Eye (tissue), 1 donor: ENCODE measurements at places on chromosomes 1 and 21.

- DNase-seq: no peak
Observed at GRCh38 chr1:243568793-243569192, 281.2 kb downstream of the AKT3 start.

- DNase-seq: no peak
Observed at GRCh38 chr1:83637009-83637408, 361.9 kb downstream of the TTLL7 start.

GRCh38 chr1:168567007-168567406 is 9.4 kb upstream of the XCL1 start:
- DNase-seq: no peak

DNA sequence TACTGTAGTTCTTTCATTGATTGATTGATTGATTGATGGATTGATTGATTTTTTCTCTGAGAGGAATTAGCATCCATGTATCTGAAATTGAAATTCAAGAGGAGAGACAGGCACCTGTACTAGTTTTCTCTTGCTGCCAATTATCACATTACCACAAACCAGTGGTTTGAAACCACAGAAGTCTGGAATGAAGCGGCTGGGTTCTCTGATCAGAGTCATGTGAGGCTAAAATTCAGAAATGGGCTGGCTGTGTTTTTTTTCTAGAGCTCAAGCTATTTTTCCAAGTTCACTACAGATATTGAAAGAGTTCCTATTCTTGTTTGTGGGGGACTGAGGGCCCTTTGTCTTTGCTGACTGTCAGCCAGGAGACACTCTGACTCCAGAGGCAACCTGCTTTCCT is 10.0 kb downstream of the NBPF3 start:
- no peak for DNase-seq

DNA sequence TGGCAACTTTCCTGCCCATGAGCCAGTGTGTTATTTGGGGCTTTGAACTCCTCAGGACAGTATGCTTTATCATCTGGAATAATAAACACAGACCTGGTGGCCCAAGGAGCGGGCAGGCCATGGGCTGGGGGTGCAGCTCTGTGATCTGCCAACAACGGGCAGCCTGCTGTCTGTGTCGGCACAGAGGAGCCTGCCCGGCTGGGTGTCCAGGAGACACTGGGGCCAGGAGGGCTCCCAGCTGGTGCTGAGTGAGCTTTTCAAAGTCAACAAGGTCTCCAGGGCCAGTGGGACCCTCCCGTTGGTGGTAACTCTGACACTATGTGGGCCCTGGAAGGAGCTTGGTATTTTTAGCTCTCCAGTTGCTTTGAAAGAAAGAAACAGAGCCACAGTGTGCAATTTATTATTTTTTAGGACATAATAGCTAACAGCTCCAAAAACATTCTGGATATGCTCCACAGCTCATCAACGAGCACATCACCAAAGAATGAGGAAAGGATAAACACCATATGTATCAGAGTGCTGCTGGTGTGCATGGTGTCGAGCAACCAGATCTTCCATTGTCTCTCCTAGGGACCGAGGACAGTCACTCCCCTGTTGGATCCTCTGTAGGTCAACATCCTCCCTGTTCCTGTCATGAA is 488.7 kb upstream of the USP24 start:
- no peak for DNase-seq

DNA sequence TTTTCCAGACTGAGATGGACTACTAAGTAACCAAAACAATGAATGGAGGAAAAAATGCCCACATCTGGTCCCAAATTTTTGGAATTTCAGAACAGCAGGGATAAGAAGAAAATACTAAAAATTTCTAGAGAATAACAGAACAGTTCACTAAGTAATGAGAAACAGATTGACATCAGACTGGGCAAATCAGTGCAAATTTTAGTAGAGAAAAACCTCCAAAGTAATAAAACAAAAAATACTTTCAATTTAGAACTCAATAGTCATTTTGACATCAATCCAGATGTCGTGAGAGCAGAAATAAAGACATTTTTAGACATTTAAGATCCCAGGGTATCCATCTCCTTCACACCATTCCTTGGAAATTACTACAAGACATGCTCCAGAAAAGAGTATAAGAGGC is 39.3 kb downstream of the CRP start:
- no peak for DNase-seq

DNA sequence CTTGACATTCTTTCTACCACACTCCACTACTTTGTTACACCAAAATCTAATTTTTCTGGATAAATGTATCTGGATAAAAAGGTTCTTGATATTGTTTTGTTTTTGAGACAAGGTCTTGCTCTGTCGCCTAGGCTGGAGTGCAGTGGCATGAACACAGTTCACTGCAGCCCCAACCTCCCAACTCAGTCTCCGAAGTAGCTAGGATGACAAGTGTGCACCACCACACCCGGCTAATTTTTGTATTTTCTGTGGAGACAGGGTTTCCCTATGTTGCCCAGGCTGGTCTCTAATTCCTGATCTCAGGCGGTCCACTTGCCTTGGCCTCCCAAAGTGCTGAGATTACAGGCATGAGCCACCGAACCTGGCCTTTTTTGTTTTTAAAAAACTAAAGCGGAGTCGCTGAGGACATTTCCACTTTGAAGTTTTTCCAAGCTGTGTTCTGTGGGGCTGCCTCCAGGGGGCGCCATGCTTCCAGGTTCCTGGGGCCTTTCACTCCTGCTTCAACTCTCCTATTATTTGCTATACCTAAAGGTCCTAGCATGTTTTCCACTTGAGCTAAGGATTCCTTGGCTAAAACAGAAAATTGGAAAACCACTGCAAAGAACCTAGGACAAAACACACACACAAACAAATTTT is 14.1 kb upstream of the NCMAP start:
- peak; percentile 38 for DNase-seq

GRCh38 chr1:229318056-229318455 is 24.8 kb downstream of the CCSAP start:
- DNase-seq: no peak

- no peak for DNase-seq
Observed at GRCh38 chr1:169236143-169236542, 129.7 kb downstream of the ATP1B1 start.

GRCh38 chr1:67150931-67151330 is 15.3 kb upstream of the IL23R start:
- DNase-seq: no peak

DNA sequence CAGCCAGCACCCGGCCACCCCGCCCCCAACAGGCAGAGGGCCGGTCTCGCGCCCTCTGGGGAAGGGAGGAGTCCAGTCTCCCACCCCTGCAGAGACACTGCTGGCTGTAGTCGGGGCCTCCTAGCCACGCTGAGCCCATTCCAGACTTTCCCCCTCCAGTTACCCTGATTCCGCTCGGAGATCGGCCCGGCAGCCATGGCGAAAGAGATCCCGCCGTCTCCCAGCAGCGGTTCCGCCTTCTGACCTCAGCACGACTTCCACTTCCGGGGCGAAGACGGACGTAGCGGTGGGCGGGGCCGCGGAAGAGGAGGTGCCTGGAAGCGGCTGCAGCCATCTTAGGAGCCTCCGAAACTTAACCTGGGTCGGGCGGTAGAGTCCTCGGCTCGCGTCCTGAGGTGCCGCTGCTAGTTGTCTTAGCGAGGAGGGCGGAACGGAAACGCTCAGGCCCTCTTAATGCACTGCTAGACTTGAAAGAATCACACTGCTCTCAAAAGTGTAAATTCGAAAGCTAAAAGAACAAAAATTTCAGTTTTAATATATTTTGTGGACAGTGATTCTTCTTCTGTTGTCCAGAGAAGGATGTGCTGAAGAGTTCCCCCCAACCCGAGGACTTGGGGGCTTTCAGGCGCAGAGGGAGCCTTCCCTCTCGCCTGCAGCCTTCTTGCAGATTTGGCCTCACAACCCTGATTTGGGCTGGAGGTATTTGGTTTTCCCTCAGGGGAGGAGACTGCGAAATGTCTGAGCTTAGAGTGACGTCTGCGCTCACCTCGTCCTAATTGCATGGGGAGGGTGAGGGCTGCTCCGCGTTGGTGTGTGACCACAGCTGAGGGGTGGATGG is at the start of gene SF3B4:
TSS of gene SF3B4 (minus strand) at position 241 of the 838 bp plus-strand sequence. CDS start at position 197, 44 bp downstream.
- peak; percentile 97 for DNase-seq

- peak; percentile 94 for DNase-seq
Observed at GRCh38 chr1:156129687-156130577, 15.4 kb downstream of the LMNA start.

DNA sequence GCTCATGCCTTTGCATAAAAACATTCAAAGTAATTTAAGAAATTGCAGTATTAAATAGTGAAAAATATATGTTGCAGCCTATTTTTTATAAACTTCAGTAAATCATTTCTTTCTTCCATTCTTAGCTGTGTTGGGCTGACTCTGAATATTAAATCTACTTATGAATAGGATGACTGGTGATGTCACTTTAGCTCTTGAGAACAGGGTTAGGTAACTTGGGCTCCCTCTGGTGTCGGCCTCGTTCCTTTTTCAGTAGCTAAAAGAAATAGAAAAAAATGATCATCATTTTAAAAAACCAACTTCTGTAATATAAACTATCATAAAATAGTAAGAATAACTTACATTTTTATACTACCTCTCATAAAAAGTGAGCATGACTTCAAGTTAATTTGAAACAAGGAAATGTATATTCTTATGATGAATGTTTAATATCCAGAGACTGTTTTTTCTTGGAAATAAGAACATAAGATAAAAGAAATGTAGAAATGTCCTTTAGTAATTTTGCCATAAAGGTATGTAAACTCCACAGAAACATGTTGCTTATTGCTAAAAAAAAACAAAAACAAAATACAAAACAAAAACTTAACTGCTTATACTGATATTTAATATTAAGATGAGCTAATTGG is 26.8 kb upstream of the NCAM2 start:
- peak; percentile 86 for DNase-seq

- peak; percentile 63 for DNase-seq
Observed at GRCh38 chr1:22379566-22379965, 72.1 kb upstream of the ZBTB40 start.

GRCh38 chr1:19479351-19480120 is 5.8 kb downstream of the CAPZB start:
- no peak for DNase-seq

DNA sequence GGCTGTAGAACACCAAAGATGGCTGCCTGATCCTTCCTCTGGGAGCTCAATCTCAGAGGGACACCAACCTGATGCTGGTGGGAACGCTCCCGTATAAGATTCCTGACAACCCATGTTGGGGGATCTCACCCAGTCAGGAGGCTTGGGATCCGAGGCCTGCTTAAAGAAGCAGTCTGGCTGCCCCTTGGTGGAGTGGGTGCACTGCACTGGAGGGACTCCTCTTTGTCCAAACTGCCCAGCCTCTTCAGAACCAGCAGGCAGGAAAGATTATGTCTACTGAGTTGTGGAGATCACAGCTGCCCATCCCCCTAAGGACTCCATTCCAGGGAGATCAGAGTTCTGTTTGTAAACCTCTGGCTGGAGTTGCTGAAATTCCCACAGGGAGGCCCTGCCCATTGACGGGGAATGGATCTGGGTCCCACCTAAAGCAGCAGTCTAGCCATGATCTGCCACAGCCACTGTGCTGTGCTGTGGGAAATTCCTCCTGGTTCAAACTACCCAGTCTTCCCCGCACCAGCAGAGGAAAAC is 23.0 kb downstream of the S100B start:
- no peak for DNase-seq

GRCh38 chr1:150876119-150876454 is 312 bp downstream of the ARNT start:
- peak; percentile 92 for DNase-seq

DNA sequence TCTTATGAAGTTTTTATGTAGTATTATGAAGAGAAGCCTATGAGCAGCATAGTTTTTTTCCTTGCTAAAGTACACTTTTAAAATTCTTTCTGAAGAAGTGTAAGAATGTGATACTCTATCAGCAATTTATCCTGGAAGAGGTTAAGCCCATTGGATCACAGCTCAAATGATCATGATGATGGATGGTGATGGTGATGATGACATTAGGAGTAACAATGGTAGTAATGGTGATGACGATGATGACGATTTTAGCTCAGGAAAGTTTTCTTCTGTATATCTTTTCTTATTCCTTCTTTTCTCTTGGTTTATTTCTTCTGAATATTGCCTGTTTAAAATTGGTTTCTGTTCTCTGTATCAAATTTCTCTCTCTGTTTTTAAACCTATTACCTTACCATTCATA is 262.9 kb upstream of the DUSP10 start:
- DNase-seq: no peak

- DNase-seq: no peak
Observed at GRCh38 chr1:208242146-208242545, 2.0 kb downstream of the PLXNA2 start.

- DNase-seq: no peak
Observed at GRCh38 chr1:229185963-229186362, 84.9 kb upstream of the RAB4A start.

DNA sequence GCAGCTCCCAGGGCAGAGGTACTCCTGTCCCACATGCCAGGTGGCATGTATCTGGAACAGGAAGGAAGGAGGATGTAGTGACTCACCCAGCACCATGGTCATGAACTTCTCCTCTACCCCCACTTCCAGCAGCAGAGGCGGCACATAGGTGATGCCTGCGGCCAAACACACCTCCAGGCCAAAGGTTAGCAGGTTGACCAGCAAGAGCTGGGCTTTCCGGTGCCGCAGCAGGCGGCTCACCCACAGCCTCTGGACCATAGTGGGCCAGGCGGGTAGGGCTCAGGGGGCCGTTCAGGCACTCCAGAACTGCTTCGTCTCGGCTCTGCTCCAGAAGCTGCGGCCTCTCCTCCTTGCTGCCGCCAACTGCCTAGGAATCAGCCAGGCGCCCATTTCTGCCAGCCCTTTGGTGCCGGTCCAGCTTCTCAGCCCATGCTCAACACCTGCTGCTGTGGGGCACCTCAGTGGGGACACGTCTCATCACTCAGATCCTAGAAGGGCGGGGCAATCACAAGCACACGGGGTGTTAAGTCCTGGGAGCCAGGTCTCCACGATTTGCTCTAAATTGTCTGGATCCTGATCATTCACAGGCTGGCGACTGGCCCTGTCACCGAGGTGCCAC is 15.8 kb downstream of the SLC45A3 start:
- no peak for DNase-seq

DNA sequence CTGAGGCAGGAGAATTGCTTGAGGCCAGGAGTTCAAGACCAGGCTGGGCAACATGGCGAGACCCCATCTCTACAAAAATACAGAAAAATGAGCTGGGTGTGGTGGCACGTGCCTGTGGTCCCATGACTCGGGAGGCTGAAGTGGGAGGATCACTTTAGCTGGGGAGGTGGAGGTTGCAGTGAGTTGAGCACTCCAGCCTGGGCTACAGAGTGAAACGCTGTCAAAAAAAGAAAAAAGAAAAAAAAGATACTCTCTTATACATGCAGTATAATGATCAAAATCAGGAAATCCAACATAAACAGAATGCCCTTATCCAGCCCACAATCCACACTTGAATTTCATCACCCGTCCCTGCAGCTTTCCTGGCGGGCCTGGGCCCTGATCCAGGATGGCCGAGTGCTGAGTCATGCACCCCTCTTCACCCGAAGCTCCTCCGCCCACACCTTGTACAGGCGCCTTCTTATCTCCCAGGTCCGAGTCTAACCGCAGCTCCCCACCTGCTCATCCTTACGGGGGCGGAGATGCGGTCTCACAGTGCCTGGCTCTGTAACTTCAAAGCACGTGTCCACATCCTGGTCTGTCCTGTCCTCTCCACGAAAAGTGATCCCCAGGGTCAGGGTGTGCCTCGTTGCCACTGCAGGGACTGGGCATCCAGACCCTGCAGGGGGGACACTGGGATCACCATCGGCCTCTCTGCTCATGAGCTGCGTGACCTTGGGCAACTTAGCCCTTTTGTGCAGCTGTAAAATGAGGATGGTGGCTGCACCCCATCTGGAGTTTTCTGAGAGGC is 120.2 kb upstream of the SLC45A1 start:
- DNase-seq: no peak

- DNase-seq: peak; percentile 61
Observed at GRCh38 chr1:10673109-10673711, 123.2 kb downstream of the CASZ1 start.
